ENCODE measurements at places on chromosomes 7 and 10. TPM values are rescaled to one million over a fixed set of nuclear protein-coding genes. Genes with fewer than 3 reads are reported as not detected.

CFTR gene
- total RNA-seq: 1.3 TPM

CASP7 gene
- total RNA-seq: 19.0 TPM

TSPAN12 gene
- total RNA-seq: 6.6 TPM

ARMC3 gene
- total RNA-seq: 0.33 TPM

PRKG1 gene
- total RNA-seq: 19.7 TPM

LIPF gene
- total RNA-seq: not detected

EMX2 gene
- total RNA-seq: 7.8 TPM

IL2RA gene
- 0.33 TPM for total RNA-seq

MYH16 gene
- not detected for total RNA-seq

PRKCQ gene
- 0.64 TPM for total RNA-seq

PSD gene
- 13.4 TPM for total RNA-seq

NEUROD6 gene
- total RNA-seq: not detected

NPC1L1 gene
- 0.29 TPM for total RNA-seq

LRRC61 gene
- 15.4 TPM for total RNA-seq

FAM131B gene
- total RNA-seq: 2.3 TPM

PMS2 gene
- 16.5 TPM for total RNA-seq

COL13A1 gene
- total RNA-seq: 0.66 TPM

MUC12 gene
- not detected for total RNA-seq

BZW2 gene
- 68.8 TPM for total RNA-seq

POLR1F gene
- total RNA-seq: 20.5 TPM

TMEM236 gene
- total RNA-seq: 0.59 TPM

TLX1 gene
- total RNA-seq: not detected

POMZP3 gene
- 7.2 TPM for total RNA-seq

PIK3CG gene
- 12.0 TPM for total RNA-seq

GPR26 gene
- total RNA-seq: not detected

OR2A12 gene
- not detected for total RNA-seq

PARD3 gene
- total RNA-seq: 60.6 TPM

SAMD9 gene
- total RNA-seq: 7.9 TPM

CDH23 gene
- total RNA-seq: 13.8 TPM

ALOX5 gene
- 49.0 TPM for total RNA-seq

CPED1 gene
- 29.3 TPM for total RNA-seq

SLC29A3 gene
- 5.6 TPM for total RNA-seq

PPRC1 gene
- total RNA-seq: 19.8 TPM

KIAA1217 gene
- 154 TPM for total RNA-seq

LRRTM3 gene
- total RNA-seq: not detected

MRLN gene
- total RNA-seq: not detected

HOXA3 gene
- total RNA-seq: 4.6 TPM

AGFG2 gene
- total RNA-seq: 12.2 TPM

TRAPPC14 gene
- 3.4 TPM for total RNA-seq

GPC2 gene
- total RNA-seq: 1.4 TPM

GALNT17 gene
- 9.9 TPM for total RNA-seq

LIPK gene
- 3.2 TPM for total RNA-seq

NFE2L3 gene
- total RNA-seq: 2.2 TPM

FEZF1 gene
- not detected for total RNA-seq

NPSR1 gene
- not detected for total RNA-seq

EBLN1 gene
- not detected for total RNA-seq

CRHR2 gene
- total RNA-seq: under 0.01 TPM

ENKUR gene
- total RNA-seq: not detected

APBB1IP gene
- 30.1 TPM for total RNA-seq

GCK gene
- 1.6 TPM for total RNA-seq

GDF2 gene
- total RNA-seq: not detected

ITIH5 gene
- total RNA-seq: 18.7 TPM

PNLIPRP2 gene
- not detected for total RNA-seq

VSIR gene
- 33.4 TPM for total RNA-seq

SLC16A12 gene
- total RNA-seq: 4.8 TPM

PNLIP gene
- not detected for total RNA-seq

TRPV5 gene
- 0.15 TPM for total RNA-seq
